ENCODE measurements at places on chromosomes 4 and X.
A peak's percentile ranks its signal among the peaks of the same experiment; 100 is the strongest.

DNA sequence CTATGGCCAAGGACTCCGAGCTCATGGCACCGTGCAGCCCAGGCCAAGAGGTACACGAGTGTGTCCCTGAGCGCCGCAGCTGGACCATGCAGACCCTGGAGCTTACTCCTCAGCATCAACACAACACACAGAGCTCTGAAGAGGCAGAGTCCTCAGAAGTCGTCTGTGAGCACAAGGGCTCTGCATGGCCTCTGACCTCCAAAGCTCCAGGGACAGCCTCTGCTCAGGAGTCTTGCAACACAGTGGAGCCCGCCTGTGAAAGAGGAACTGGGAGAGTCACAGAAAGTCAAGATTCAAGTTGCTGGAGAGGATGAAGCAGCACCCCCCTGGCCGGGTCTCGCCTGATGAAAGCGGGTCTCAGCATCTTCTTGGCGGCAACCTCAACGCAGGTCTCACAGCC lies 2.9 kb downstream of the LRPAP1 start:
- DNase-seq: no peak

GRCh38 chrX:10146346-10146745 lies 10.4 kb upstream of the CLCN4 start:
- DNase-seq: no peak

- no peak for DNase-seq
Measured at GRCh38 chrX:12930150-12930549, 23.7 kb downstream of the TLR8 start.

GRCh38 chr4:15544248-15544729 lies 74.6 kb downstream of the CC2D2A start:
- no peak for DNase-seq

DNA sequence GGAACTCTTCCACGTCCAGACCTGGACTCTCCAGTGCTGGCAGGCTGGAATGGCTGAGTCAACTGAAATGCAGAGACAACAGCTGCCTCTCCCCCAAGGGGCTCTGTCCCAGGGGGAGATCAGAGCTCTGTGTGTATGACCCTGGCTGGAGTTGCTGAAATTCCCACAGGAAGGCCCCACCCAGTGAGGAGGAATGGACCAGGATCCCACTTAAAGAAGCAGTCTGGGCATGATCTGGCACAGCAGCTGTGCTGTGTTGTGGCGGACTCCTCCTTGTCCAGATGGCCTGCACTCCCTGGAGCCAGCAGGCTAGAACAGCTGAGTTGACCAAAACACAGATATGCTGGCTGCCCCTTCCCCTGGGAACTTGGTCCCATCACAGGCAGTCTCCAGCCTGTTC lies 25.4 kb downstream of the C4orf17 start:
- DNase-seq: no peak

DNA sequence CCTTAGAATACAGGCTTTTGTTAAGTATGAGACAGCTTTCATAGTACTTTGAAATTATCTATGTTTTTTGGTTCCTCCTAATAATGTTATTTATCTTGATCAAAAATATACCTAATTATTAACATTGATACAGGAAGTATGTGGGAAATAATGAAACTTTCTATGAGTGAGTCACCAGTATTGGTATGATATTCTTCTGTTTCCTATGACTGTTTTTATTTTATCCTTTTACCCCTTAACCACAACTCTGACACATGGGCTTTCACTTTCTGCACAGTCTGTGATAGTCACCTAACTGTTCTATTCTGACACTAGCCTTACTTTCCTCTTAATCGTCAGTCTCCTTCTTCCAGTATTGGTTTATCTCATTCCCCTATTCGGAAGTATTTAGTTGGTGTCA lies 4.7 kb downstream of the THAP9 start:
- peak; percentile 46 for DNase-seq

DNA sequence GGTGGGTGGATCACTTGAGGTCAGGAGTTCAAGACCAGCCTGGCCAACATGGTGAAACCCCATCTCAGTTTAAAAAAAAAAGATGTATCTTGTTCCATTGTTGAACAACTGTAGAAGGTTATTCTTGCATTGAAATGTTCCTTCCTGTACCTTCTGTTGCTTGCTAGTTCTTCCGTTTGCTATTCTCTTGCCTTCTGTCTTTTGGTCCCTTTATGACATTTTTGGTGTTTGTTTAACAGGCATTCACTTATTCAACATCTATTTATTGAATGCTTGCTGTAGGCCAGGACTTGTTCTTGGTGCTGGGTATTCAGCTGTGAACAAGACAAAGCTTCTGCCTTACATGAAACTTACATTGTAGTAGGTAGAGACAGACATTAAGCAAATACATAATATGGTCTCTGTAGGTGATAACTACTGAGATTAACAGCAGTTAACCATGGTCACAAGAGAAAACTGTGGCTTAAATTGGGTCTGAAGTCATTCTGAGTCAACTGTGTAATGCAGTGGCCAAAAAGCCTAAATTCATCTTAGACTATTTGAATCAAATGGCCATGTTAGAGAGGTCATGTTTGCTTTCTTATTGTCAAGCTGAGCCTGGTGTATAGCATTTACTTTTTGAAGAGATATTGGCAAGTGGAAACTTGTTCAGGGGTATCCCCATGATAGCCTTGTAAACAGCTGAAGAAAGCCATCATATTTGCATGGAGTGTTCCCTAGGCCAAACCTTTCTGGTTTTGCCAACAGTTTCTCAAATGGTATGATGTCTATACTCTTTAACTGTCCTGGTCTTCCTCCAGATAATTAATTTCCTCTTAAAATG lies 35.6 kb downstream of the GAB1 start:
- DNase-seq: no peak

GRCh38 chr4:140266958-140267568 lies 106.4 kb upstream of the SCOC start:
- no peak for DNase-seq

GRCh38 chr4:28267166-28267565 lies 1406.5 kb downstream of the STIM2 start:
- DNase-seq: no peak

GRCh38 chr4:147678796-147679549 lies 5.0 kb downstream of the PRMT9 start:
- DNase-seq: no peak

- no peak for DNase-seq
Measured at GRCh38 chr4:183986971-183987946, 82.2 kb downstream of the STOX2 start.

GRCh38 chrX:153530411-153531129 lies 13.1 kb downstream of the ATP2B3 start:
- no peak for DNase-seq

DNA sequence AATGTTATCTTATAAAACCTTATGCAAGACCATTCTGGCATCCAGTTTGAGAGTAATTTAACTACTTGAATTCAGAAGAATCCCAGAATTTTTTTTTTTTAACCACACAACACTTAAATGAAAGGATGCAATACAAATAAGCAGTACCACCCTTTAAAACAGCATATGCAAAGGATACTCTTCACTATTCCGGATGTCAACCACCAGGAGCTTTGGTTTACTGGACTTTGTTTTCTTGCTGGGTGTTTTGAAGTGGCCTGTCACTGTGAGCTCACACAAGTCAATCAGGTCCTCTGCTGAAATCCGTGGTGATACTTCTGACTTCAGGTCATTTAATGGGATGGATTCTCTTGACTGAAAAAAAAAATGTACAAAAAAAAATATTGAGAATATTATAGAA lies 200.0 kb downstream of the TBCK start:
- DNase-seq: no peak

- DNase-seq: no peak
Measured at GRCh38 chr4:138269175-138269574, 27.0 kb upstream of the SLC7A11 start.

DNA sequence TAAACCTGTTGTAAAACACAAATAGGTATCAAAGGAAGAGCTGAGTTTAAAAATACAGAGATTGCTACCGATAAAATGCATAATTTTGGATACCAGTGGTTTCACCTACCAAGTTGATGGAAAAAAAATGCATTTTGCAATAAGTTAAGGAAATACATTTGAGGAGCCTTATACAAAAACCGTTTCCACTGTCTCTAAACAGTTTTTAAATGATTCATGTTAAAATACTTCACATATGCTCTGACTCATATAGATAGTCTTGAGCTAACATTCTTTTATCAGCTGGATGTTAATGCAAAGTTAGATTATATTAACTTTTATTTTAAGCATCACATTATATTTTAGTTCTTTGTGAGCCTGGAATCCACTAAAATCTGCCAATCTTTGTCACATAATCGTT lies 50.6 kb upstream of the ANKRD17 start:
- DNase-seq: no peak

GRCh38 chrX:47191331-47191730 lies 2.3 kb upstream of the UBA1 start:
- peak; percentile 35 for DNase-seq

DNA sequence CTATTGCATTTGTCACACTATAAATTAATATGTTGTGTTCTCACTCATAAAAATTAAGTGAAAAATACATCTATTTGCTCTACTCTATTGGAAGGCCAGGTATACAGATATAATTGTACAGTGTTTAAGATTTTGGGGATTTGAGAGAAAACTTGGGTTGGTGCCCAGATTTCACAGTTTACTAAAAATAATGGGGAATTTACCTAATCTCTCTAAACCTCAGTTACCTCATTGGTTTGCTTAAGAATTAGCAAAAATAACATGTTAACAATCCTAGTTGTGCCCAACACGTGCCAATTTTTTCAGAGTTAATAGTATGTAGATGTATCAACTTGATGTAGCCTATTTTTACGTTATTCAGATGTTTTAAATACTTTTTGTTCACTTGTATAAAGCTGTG lies 1495.3 kb upstream of the PCDH7 start:
- no peak for DNase-seq

- DNase-seq: no peak
Measured at GRCh38 chr4:103100691-103101090, 1.1 kb upstream of the BDH2 start.

- peak; percentile 57 for DNase-seq
Measured at GRCh38 chrX:54182194-54182863, 725 bp downstream of the FAM120C start.

- no peak for DNase-seq
Measured at GRCh38 chr4:160202802-160203201, 1099.9 kb downstream of the RAPGEF2 start.

GRCh38 chr4:53307819-53308780 lies 57.8 kb downstream of the SCFD2 start:
- no peak for DNase-seq

DNA sequence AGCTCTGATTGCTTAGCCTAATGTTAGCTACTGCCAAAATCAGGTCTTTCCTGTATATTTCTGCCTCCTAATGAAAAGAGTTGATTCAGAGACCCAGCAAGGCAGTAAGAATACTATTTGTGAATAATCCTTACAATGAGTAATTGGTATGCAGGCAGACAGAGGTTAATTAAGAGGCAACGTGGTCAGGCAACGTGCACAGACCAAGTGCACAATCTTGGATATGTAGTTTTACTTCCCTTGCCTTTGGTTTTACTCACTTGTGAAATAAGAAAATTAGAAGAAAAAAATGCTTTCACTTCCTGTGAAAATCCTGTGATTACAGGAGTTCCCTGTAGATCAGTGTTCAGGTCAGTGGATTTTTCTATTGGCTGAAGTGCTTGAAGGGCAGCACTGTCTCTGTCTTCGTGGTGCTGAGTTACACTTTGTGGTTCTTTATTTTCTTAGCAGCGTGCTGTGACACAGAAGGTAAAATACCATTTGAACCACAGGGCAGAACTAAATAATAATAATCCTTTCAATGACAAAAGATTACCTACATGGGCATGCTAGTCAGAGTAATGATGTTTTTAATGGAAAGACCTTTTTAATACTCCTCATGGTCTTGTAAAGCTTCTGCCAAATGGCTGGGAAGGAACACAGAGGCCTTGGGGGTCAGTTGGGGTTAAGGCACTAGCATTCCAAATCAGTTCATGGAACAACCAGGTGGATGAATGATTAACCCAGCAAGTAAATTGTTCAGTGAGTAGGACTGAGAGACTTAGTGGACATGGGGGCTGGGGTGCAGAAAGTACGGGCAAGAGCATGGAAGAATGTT lies 430.9 kb downstream of the MAPK10 start:
- DNase-seq: no peak

DNA sequence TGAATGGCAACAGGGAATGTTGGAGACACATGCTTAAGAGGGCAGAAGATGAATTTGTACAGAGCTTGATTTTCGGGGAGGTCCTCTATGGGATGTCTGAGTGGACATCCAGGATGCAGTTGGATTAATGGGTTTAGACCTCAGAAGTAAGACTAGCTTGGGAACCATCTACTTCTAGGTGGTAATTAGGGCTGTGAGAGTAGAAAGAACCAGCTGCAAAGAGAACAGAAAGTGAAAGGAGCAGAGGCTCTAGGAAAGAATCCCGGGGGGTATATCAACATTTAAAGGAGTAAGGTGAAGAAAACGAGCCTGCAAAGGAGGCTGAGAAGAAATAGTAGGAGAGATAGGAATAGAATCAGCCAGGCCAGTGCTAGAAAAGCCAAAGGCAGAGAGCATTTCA lies 29.0 kb upstream of the NKRF start:
- no peak for DNase-seq

GRCh38 chr4:24056289-24056688 lies 166.4 kb upstream of the PPARGC1A start:
- DNase-seq: no peak

- DNase-seq: no peak
Measured at GRCh38 chr4:41258783-41259182, 2.1 kb downstream of the UCHL1 start.

DNA sequence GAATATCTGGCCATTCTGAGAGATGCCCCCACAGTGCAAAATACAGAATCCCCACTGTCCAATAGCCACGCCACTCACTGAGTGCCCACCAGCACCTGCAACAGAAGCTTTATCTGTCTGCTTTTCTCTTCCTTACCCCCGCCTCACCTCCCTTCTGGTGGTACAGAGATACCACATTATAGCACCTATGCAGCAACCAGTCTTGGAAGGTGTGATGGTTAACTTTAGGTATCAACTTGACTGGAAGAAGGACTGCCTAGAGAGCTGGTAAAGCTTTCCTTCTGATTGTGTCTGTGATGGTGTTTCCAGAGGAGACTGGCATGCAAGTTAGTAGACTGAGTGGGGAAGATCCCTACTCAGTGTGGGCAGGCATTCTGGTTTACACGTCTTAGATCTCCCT lies 61.8 kb upstream of the TXK start:
- no peak for DNase-seq

DNA sequence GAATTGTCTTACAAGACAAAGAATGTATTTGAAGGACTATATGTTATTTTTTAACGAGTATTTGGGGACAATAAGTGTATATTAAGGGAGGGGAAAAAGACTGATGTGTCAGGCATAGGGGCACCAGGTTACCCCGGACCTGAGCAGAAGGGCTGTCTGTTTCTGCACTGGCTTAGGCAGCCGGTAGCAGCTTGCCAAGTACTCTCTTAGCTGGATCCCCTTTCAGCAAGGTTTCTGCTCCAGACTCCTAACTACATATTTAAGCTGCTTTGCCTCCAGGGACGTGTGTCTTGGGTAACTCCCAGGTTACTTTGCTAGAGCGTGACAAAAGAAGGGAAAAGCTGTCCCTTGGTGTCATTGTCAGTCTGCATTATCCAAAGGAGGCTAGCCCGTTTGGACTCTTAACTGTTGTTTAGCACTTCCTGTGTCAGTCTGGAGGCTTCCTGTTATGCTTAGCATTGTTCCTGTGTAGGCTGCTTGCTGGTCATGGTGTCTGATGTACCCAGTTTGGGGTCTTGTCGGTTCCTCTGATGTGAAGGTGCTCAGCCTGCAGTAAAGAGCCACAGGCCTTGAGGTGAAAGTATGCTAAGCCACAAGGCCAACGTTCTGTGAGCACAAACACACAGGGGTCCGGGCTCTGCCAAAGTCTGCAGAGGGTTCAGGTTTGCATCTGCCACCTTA lies 11.6 kb downstream of the CXCR3 start:
- peak; percentile 51 for DNase-seq

Data from CD4-positive, alpha-beta T cell treated with Interferon alpha-2 for 1 hour (primary cell).